Activated naive CD4-positive, alpha-beta T cell treated with Interleukin-2 at 50 U/mL for 16 hours (primary cell): ENCODE measurements at places on chromosomes 11 and 22.

- DNase-seq, result no peak
Observed at GRCh38 chr11:110857892-110858546, 145.8 kb upstream of the ARHGAP20 start.

DNA sequence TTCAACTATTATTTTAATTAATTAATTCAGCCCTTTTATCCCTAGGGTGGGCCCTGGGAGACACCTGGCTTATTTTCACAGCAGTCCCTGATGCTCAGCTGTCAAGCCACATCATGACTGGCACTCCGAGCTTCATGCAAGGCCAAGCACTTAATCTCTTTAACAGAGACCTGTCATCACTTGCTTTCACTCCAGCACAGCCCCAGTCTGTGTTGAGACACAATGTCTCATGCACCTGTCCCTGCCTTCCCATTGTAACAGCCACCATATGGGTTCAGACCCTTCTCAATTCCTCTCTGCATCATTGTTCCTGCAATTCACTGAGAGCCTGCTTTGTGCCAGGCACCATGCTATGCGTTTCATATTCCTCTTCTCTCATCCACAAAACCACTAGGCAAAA is 222.2 kb upstream of the TENM4 start:
- DNase-seq, result no peak

GRCh38 chr22:26168939-26169314 is 335 bp upstream of the SEZ6L start:
- no peak for DNase-seq

GRCh38 chr11:128158860-128159259 is 428.5 kb downstream of the ETS1 start:
- DNase-seq, result no peak

DNA sequence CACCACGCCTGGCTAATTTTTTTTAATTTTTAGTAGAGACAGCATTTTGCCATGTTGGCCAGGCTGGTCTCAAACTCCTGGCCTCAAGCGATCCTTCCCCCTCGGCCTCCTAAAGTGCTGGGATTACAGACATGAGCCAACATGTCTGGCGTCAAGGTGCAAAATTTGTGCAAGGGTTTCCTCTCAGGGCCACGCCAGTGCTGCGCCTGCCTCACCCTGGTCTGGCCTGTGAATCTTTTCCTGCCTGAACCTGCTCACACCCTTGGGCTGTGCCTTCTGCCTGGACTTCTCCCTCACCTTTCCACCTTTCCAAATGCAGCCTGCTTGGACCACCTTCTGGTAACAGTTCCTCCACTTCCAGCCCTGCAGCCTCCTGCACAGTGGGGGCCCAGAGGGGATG is 43.4 kb downstream of the MCM5 start:
- no peak for DNase-seq

DNA sequence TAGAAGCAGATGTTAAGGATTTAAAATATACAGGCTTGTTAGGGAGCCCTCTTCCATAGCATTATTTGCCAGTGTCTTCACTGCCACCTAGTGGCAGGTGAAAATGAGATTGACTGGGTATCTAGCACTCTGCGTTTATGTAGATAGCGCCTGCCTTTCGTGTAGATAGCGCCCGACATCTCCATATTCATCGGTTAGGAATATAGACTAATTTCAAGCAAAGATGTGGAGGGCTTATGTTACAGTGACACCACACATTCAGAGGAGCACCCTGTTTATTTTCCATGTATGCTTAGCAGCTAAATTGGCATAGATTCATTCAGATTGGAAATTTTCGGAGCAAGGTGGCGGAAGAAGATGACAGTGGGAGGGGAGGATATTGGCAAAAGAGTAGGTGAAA is 72.0 kb downstream of the SLC5A12 start:
- DNase-seq, result no peak
